ENCODE measurements at places on chromosomes 2 and 18. TPM values are rescaled to one million over a fixed set of nuclear protein-coding genes. Genes with fewer than 3 reads are reported as not detected.

- DNase-seq, result no peak
Measured at GRCh38 chr2:207694811-207695281, 16.6 kb upstream of the CCNYL1 start.

DNA sequence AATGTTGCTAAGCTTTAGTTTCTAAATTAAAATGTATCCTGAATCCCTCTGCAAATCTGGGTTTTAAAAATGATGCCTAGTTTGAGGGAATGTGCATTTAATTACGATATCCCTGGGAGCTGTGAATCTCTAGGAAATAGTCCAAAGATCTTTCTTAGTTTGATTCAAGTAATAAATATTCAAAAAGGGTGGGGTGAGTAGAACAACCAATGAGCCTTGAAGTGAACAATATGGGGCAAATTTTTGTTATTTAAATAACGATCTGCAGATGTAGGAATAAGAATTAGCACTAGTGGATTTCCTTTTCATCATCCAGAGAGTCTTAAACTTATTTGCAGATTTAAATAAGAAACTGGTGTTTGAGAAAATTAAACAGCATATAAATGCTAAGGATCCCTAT is 106.3 kb downstream of the ACVR1 start:
- DNase-seq, result no peak

- DNase-seq, result no peak
Measured at GRCh38 chr18:46040033-46040746, 31.9 kb downstream of the PSTPIP2 start.

- DNase-seq, result no peak
Measured at GRCh38 chr2:126781206-126781605, 117.5 kb upstream of the TEX51 start.

DNA sequence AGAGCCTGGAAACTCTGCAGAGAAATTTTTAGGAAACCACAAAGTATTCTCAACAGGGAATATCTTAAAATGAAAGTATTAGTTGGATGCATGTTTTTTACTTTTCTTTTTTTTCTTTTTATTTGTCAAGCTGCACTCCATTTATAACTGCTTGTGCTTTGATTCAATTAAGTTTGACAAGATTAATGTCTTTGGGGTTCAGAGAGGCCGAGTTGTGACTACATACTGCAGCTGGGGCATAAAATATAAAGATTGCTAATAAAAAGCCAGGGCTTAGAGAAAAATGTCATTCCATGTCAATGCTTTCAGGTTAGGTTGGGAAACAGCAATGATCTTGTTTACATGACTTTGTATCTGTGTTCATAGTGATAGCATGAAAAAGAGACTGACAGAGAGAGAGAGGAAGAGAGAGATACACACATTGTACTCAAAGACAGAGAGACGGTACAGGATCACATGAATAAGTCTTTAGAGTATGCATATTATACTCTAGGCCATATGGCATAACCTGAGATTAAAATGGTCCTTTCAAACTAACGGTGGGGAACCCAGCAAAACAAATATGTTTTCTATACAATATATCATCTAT is 1022.3 kb upstream of the CNTNAP5 start:
- DNase-seq, result no peak

DNA sequence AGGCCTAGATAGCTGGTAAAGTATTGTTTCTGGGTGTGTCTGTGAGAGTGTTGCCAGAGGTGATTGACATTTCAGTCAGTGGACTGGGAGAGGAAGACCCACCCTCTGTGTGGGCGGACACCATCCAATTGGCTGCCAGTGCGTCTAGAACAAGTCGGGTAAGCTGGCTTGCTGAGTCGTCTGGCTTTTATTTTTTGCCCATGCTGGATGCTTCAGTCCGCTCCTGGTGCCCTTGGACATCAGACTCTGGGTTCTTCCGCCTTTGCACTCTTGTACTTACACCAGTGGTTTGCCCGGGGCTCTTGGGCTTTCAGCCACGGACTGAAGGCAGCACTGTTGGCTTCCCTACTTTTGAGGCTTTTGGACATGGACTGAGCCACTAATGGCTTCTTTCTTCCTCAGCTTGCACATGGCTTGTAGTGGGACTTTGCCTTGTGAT is 24.3 kb downstream of the DIS3L2 start:
- no peak for DNase-seq

- DNase-seq, result no peak
Measured at GRCh38 chr2:20551945-20552328, 99.0 kb downstream of the HS1BP3 start.

DNA sequence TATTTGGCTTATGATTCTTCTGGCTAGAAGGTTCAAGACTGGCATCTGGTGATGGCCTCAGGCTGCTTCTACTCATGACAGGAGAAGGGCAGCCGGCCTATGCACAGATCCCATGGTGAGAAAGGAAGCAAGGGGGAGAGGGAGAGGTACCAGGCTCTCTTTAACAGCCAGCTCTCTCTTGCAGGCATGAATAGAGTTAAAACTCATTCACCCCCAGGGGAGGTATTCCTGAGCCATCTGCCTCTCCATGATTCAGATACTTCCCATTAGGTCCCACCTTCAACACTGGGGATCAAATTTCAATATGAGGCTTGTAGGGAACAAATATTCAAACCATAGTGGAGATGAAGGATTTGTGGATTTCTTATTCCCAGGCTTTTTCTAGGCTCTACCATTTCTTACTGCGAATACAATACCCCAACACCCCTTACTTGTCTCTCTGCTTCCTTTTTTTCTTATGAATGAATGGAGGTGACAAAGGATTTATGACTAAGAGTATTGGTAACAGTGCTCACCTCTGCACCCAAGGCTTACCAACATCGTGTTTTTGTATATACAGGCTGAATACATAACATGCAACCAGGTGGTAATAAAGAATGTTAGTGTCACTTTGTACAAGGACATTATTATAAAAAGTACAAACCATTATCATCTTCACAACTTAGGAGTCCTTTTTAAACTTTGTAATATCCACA is 454.6 kb upstream of the TRIB2 start:
- DNase-seq, result no peak

DNA sequence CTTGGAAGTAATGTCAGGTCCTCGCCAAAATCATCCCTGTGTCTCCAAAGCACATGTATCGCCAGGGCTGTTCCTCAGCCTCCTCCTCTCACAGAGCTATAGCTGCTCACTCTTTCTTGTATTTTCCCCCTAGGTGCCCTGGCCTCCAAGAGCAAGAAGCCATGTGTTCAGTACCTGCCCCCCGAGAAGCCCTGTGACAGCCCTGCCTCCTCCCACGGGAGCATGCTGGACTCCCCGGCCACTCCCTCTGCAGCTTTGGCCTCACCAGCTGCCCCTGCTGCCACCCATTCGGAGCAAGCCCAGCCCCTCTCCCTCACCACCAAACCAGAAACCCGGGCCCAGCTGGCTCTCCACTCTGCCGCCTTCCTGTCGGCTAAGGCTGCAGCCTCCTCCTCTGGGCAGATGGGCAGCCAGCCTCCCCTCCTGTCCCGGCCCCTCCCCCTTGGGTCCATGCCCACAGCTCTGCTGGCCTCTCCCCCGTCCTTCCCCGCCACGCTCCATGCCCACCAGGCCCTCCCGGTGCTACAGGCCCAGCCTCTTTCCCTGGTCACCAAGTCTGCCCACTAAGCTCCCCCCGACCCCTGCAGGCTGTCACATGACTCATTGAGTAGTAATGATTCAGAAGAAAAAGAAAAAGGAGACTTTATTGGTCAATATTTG is 18.8 kb downstream of the TGOLN2 start:
- DNase-seq, result peak; percentile 91

GRCh38 chr2:240197462-240198139 is 57.1 kb upstream of the OTOS start:
- DNase-seq, result no peak

FAM237A gene
- total RNA-seq, result not detected

UGT1A3 gene
- total RNA-seq, result not detected

KCNJ3 gene
- total RNA-seq, result not detected

UGT1A5 gene
- total RNA-seq, result not detected

PTH2R gene
- total RNA-seq, result not detected
